ENCODE measurements at places on chromosomes 3 and 15.

DNA sequence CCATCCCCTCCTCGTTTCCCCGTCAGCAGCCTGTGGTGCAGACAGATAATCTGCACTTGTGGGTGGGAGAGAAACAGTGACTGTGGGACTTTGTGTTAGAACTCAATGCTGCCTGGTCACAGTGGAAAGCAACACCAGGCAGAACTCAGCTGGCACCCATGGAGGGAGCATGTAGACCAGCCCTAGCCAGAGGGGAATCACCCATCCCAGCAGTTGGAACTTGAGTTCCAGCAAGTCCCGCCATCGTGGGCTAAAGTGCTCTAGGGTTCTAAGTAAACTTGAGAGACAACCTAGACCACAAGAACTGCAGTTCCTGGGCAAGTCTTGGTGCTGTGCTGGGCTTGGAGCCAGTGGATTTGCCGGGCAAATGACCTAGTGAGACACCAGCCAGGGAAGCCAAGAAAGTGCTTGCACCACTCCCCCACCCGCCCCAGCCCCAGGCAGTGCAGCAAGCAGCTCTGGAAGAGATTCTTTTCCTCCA lies 24.4 kb downstream of the ISG20 start:
- H3K4me1 ChIP-seq = no peaks in the 10 kb centered on the region
- H3K27me3 ChIP-seq = peaks cover 11% of the 10 kb centered on the region
- DNase-seq = peak; percentile 40
- no peaks in the 10 kb centered on the region for H3K36me3 ChIP-seq
- no peak overlapping the region for H3K4me3 ChIP-seq

DNA sequence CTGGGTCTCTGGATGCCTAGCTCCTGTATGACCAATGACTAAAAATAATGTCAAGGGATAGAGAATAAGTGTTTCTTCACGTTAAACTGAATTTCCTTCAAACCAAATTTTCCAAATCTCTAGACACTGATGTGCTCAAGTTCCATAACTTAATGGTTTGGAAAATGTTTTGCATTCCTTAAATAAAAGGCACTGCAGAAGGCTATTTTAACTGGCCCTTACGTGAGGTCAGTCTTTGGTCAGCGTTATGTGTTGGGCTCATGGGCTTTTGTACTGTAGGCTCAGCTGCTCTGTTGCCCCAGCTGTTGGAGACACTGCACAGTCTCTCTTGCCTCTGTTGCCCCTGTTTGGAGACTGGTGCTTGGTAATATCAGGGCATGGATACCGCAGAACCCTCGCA lies 188.5 kb downstream of the TPRG1 start:
- no peaks in the 10 kb centered on the region for H3K36me3 ChIP-seq
- no peak overlapping the region for H3K4me3 ChIP-seq
- H3K27ac ChIP-seq = no peak overlapping the region

DNA sequence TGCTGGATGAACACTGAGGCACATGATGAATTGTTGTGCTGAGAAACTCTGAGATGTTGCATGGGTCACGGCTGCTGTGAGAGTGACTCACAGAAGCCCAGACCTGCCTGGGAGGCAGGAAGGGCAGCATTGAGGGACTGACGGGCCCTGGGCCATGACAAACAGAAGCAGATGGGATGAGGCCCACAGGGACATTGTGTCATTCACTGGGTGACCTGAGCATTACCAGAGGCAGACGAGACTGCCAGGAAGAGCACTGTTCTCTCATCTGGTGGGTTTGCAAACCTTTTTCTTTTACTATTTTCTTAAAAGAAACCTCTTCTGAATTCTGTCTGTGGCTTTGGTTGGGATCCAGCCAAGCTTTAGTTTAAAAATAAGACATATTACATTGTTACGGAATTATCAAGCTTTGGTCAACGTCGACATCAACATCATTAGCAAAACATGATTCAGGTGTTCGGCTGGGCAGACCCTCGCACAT lies 67.8 kb downstream of the BDH1 start:
- peak overlapping the region; percentile 20 for H3K4me3 ChIP-seq
- H3K27ac ChIP-seq = peak overlapping the region; percentile 88
- no peaks in the 10 kb centered on the region for H3K36me3 ChIP-seq
- peaks cover 3% of the 10 kb centered on the region for H3K27me3 ChIP-seq

DNA sequence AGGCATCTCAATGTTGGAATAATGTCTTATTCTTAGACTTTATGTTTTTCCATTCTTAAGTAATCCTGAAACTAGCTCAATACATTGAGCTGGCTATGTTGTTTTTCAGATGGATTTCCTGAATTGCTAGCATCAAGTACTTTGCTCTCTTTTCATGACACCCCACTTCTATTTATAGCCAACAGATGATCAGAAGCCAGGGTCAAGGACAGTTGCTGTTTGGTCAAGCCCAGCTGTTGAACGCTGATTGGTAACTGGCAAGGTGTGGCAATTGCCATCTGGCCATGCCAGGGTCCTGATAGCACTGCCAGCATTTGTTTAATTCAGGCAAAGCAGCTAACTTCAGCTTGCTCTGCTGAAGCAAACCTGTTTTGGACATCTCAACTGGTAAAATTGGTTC lies 46.2 kb upstream of the PLCL2 start:
- H3K4me3 ChIP-seq = no peak overlapping the region
- H3K27me3 ChIP-seq = no peaks in the 10 kb centered on the region
- H3K4me1 ChIP-seq = peaks cover 5% of the 10 kb centered on the region
- no peak overlapping the region for H3K27ac ChIP-seq
- no peaks in the 10 kb centered on the region for H3K36me3 ChIP-seq

DNA sequence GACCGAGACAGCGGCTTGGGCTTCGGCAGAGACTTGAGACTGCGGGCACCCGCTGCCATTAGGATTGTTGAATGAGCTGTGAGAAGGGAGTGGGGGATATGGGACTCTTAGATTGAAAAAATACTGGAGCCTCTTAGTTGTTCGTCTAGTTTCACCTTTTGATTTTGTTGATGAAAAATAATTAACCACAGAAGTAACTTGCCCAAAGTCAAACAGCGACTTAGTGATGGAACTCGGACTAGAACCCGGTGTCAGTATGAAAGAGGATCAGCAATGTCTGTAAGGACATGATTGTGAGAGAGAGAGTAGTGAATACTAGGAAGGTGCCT lies 510 bp upstream of the GOLGB1 start:
- DNase-seq = no peak
- no peak overlapping the region for H3K27ac ChIP-seq

DNA sequence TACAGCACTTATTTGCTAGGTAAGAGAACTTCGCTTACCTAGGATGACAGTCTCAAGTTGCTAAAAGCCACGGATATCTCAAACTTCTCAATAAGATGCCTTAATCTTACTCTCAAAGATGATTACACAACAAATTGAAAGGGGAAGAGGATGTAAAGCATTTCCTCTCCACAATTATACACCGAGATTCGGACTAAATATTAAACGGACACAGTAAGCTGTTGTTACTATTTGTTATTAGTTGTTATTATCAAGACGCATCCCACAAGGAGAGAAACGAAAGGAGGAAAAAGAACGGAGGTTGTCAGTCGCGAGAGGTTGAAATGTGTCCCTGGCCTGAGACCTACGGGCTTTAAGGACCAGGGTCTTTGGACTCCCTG lies 660 bp downstream of the ZNF106 start:
- H3K27ac ChIP-seq = peak overlapping the region; percentile 100
- H3K4me3 ChIP-seq = peak overlapping the region; percentile 95
- peaks cover 17% of the 10 kb centered on the region for H3K4me1 ChIP-seq
- DNase-seq = no peak

Measured in type B pancreatic cell (in vitro differentiated cells).